ENCODE measurements at places on chromosomes 2 and 18.
A peak's percentile ranks its signal among the peaks of the same experiment; 100 is the strongest.

DNA sequence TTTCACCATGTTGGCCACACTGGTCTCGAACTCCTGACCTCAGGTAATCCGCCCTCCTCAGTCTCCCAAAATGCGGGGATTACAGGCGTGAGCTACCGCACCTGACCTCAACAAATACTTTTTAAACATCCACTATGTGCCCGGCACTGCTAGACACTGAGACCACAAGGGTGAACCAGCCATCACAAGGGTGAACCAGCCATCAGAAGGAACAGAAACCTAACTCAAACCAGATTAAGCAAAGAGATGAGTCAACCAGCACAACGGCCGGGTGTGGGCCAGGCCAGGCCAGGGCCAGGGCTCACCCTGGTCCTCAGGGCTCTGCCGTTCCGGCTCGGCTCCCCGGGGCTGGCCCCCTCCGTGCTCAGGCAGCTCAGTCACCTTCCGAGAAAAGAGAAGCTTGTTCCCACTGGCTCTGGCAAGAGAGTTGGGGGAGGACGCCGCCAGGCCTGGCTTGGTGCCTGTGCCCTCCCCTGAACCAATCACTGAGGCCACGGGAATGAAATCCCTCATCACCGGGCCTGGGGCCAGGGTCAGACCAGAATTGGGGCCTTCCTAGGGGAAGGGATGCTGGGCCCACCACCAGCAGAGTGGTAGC, 4.4 kb downstream of the TEX44 start:
- no peak for DNase-seq

DNA sequence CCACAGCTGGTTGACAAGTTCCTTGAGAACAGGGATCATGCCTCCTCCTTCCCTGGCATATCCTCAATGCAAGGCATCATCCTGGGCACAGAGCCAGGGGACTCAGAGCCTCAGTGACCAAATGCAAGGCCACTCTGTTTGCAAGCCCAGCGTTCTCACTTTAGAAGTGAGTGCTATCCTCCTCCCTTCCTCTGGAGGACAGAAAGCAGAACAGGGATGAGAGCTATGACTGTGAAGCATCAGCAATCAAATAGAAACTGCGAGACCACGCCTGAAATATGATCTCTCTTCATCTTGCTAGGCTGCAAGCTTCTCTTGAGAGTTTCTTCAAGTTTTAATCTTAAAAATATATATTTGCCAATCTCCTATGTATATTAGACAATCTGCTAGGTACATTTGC, 119.8 kb downstream of the LRATD1 start:
- no peak for DNase-seq

DNA sequence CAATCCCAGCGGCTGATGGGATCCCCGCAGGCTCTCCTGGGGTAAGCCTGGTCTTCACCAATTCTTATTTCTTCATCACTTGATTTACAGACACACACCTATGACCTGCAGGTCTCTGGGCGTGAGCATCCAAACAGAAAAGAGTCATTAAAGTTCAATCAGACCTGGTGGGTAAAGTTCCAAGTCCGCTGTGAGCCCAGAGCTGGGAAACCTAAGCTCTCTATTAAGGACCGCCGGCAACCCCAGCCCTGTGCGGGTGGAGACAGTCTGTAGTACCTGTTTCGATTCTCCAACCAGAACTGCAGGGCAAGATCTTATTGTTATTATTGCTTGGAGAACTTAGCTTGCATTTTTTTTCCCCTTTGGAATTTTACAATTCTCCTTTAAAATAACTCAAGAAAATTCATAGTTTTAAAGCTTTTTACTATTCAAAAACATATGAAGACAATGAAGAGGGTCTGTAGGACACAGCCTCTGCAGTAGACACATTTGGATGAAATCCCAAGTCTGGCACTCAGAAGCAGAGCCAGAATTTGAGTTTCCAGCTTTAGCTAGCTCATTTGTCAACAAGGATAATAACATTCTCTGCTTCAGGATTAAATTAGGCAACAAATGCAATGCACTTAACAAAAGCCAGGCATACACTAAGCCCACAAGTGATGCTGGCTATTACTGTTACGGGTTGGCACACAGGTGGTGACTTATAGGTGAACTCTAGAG, 376.4 kb downstream of the INSIG2 start:
- no peak for DNase-seq

- DNase-seq = no peak
Observed at GRCh38 chr2:190415794-190416775, 7.9 kb downstream of the MFSD6 start.

GRCh38 chr2:101401906-101402305, 14.6 kb upstream of the CREG2 start:
- no peak for DNase-seq

DNA sequence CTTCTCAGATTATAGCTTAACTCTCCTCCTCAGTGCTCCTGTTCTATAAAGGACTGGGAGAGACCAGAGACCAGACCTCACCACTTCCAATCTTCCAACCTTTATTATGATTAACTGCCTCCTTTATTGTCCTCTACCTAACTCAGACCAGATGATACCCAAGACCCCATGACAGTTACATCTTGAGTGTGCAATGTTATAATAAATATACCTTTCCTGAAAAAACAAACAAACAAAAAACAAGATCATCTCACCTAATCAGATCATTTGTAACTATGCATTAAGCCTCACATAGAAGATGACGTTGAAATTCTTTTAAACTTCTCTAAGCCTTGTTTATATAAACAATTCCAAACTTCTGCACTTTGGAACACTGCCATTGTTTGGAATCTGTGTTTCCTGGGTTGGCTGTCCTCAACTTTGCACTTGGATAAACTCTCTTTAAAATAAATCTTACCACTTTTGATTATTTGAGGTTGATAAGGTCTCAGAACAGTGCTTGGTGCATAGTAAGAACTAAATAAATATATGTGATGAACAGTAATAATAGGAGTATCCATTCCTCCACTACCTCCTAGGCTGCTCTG, 342.7 kb downstream of the TDRD15 start:
- no peak for DNase-seq

DNA sequence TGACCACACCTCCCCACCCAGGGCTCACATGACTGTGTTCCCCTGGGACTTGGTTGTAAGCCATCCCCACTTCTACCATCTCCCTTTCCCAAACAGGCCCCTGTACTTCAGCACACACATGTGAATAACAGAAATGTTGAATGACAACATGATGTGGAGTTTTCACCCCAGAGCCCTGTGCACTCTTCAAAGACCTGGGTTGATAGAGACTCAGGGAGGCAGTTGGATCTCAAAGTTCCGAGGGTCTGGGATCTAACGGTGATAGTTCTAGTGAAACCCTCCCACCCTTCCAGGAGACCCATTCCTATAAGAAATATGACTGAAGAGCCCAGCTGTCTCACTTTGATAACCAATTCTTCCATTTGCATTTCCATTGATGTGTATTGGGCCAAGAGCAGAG, at the start of gene MROH2A:
Gene MROH2A, plus strand, starts transcription at position 301 of the 400 bp plus-strand sequence. CDS start 1,029 bp downstream, outside the sequence.
- DNase-seq = no peak

DNA sequence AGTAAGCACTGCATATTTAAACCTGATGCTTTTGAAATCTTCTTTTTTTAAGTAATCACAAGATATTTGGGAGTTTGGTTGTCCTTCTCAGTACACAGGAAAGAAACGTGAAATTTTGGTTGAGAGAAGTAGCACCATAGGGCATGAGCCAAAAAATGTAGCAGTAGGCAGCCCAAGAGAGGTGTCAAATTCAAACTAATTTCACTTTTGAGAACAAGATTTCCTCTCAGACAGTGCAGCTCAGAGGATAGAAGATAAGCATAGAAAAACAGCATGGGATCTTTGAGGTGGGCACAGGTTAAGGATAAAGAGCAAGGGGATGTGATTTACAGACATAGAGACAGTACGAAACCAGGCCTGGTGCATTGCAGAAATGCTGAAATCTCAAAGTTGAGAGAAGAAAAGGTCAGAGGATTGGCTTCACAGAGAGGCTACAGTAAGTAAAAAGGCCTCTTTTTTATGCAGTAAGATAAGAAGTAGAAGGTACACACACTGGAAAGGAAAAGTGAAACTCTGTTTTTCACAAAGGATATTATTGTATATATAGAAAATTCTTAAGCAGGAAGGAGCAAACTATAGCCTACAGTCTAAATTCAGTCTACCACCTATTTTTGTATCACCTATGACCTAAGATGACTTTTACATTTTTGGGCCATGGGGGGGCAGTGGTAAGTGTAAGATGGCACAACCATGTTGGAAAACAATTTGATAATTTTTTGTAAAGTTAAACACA, 89.8 kb downstream of the PKP4 start:
- DNase-seq = no peak

GRCh38 chr2:232315049-232315922, 63.3 kb upstream of the ALPP start:
- DNase-seq = peak; percentile 67

DNA sequence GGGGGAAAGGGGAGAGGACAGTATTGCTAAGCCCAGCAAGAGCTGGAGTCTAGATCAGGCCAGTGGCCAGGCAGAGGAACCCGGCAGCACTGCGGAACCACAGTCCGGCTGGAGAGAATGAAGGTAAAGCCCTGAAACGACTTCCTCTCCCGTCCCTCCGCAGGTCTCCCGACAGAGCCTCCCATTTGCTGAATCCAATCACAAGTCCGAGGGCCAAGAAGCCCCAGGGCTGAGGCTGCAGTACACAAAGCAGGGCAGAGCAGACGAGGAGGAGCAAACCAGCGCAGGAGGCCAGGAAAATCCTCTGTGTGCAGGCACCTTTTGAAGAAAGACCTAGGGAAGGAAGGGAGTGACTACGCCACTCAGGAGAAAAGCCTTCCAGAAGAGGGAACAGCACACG, 104.4 kb downstream of the OSBPL1A start:
- no peak for DNase-seq

GRCh38 chr2:18690342-18690741, 101.0 kb upstream of the NT5C1B start:
- no peak for DNase-seq

GRCh38 chr2:112893752-112894151, 17.2 kb upstream of the IL37 start:
- no peak for DNase-seq

DNA sequence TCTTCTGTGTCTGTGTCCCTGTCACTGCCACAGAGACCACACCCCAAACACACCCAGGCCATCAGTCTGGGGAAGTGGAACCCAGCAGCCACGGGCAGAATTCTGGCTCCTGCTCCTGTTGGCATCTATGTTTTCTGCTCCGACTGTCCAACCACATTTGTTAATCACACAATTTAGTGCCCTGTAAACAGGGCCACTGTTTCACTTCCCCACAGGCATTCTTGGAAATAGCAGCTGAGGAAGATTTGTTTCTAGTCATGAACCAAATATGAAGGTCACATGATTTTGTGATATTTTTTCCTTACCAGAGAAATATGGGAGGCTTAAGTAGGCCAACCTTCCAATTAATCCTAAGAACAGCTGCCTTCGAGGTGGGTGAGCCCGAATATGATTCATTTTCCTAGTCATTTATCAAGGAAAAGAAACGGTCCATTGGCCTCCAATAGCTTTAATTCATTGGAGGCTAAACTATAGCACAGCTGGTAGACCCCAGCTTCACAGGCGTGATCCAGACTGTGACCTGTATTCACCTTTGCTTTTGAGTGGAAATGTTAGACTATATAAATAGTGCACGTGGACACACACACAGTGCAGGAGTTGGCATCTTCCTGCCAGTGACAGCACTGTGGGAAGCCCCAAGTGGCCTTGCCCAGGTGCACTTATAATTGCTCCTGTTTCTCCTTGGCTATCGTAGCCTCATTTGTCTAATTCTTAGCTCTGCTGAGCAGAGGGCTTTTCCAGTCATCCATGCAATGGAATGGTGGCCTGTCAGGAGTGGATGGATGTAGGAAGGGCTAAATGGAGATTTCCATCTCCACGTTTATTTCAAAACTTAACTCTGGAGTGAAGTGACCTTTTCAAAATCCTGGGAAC, 267.9 kb downstream of the LPIN1 start:
- DNase-seq = no peak

All from stimulated activated CD4-positive, alpha-beta T cell treated with anti-CD3 and anti-CD28 coated beads, Interleukin-4, amount 100 ng/mL, for 4 hours (primary cell).